ENCODE measurements at places on chromosomes 4 and X.

DNA sequence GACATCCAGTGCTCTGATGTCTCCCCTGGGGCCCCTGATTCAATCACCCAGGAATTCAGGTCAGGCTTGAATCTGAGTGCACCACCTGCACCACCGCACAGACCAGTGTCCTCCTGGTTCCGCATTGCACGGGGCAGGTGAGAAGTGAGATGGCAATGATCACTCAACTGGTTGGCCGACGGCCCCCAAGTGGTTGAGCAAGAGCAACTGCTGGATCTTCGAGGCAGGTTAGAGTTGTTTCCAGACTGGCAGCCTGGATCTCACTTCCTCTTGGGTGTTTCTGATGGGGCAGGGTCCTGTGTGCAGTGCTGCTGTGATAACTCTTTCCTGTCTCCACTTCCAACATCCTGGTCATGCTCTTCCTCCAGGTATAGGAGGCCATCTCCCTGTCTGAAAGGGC lies 50.4 kb downstream of the C4orf50 start:
- DNase-seq: no peak

- DNase-seq: no peak
Measured at GRCh38 chrX:118739577-118739976, 12.2 kb downstream of the IL13RA1 start.

- no peak for DNase-seq
Measured at GRCh38 chrX:73765776-73766430, 202.9 kb downstream of the CHIC1 start.

DNA sequence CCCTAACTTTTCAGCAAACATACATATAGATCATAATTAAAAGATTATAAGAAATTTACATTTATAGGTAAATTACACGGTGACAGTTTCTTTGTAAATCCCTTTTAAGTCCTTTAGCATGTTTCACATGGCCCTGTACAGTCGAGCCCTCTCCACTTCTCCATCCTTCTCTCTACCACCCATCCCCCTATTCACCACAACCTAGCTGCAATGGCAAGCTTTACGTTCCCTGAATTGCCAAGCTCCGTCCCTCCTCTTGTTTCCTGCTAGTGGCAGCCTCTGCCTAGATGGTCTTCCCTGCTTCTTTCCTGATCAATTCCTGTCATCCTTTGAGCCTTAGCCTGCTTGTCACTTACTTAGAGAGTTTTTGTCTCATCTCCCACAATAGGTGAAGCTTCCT lies 116.2 kb downstream of the TMA16 start:
- DNase-seq: no peak

DNA sequence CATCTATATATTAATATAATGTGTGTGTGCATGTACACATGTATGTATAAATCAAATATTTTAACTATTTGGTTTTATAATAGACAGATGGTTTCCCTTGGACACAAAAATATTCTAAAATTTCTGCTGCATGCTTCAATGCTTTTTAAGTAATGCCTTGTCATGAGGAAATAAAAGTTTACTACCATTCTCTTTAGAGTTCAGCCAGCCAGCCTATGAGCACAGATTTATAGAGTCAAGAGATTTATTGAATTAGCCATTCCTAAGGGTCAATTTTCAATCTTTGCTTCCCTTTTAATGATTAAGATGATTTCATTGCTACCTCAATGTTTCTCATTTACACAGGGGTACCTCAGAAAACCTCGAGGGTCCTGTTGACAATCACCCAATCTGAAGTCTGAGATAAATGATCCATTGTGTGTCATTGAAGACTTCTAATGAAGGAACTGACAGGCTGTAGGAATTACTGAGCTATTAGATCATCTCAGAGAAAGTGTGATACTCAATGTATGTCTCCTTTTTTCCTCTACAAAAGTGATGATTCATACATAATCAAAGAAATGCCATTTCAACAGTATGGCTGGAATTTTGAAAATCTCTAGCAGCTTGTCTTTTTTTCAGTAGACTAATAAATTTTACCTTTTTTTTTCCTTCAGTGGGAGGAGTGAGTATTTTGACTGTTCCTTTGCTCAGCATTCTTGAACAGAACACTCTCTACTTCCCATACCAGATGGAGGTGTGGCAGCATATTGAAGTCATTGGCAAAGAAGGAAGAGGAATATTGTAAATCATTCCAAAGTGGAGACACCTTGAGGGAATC lies 222.6 kb upstream of the PCDH18 start:
- DNase-seq: no peak

DNA sequence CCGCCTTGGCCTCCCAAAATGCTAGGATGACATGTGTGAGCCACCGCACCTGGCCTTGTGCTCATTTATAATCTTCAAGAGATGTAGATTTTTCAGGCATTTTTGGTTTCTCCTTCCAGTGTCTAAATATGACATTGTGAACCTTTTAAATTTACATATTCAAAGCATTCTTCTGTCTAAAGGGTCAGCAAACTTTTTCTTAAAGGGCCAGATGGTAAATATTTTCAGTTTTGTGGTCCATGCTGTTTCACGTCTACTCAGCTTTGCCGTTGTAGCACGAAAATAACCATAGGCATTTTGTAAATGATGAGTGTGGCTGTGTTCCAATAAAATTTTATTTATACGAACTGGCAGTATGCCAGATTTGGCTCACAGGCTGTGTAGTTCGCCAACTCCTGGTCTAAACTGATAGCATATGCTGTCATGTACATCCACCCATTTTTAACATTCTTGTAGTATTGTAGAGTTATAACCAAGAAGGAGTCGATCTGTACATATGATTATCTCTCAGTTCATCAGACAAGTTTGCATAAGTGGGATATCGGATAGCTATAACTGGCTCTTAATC lies 12.7 kb upstream of the GCNA start:
- no peak for DNase-seq
